ENCODE measurements at places on chromosomes 3 and 15. TPM values are rescaled to one million over a fixed set of nuclear protein-coding genes. Genes with fewer than 3 reads are reported as not detected.

- no peak overlapping the region for H3K27ac ChIP-seq
- H3K36me3 ChIP-seq = no peaks in the 10 kb centered on the region
- DNase-seq = no peak
- H3K27me3 ChIP-seq = no peaks in the 10 kb centered on the region
Observed at GRCh38 chr3:55172913-55173312, 245.1 kb upstream of the LRTM1 start.

DNA sequence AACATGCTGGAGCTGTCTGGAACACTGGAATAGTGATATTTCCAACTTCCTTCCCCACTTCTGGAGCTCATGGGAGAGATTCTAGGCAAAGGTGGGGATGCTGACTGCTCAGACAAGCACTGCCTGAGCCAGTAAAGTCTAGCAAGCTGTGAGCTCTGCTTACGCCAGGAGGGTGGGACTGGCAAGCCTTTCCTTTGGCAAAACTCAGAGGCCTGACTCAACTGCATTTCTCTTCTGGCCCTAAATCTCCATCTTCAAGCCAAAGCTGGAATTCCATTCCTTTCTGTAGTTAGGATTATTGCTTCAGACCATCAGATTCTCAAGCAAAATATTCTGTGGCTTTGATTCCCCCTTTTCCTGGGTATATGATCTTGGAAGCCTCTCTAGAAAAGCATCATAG, 20.3 kb upstream of the EPB42 start:
- DNase-seq = no peak

GRCh38 chr15:31964586-31965307, 65.6 kb upstream of the CHRNA7 start:
- H3K27me3 ChIP-seq = peaks cover 10% of the 10 kb centered on the region
- no peak overlapping the region for H3K4me3 ChIP-seq
- no peaks in the 10 kb centered on the region for H3K4me1 ChIP-seq
- DNase-seq = peak; percentile 23
- H3K36me3 ChIP-seq = no peaks in the 10 kb centered on the region

DNA sequence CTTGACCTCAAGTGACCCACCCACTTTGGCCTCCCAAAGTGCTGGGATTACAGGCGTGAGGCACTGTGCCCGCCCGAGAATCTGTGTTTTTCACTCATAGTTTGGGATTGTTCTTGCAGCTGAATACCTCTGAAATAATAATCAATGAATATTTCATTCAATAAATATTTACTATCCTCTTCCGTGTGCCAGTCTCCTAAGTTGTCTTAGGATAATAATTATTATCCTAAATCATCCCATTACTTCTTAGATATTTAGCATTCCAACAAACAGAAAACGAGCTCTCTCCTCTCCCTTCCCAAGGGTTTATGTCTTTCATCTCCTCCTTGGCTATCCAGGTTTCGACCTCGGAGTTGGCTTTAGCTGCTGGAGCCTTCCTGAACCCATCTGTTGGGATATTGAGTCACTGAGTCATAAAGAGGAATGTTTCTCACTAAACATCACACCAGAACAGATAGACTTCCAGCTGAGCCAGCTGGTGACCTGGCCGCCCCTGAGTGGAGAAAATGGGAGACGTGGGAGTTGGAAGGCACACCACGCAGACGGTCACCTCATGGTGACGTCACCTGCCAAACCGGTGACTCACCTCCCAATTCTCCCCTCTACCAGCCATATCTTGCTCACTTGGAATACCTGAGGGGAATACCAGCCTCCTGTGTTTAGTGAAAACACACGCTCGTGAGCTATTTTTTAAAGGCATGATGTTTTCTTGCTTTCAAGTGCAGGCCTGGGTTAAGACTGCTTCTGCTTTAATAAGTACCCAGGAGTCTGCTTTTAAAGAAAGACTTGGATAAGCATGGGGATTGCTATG, 43.9 kb downstream of the BHLHE40 start:
- H3K4me1 ChIP-seq = peaks cover 69% of the 10 kb centered on the region
- peak overlapping the region; percentile 93 for H3K27ac ChIP-seq
- peak; percentile 67 for DNase-seq
- no peaks in the 10 kb centered on the region for H3K27me3 ChIP-seq

DNA sequence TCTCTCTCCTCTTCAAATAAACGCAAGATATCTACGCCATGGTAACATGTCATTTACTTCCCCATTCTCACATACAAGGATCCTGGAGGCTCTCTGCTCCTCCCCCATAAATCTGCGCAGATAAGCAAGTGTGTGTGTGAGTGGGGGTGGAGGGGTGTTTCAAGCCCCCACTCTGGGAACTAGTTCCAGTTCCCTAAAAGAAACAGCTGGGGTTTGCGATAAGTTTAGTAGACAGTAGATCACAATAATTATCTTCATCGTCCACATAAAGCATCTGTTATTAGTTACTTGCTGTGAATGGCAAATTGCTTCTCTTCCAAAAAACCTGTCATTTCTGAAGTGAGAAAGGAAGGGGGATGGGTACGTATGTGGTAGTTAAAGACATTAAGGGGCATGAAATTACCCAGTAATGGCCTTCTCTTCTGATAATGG, 79.8 kb downstream of the RBPMS2 start:
- H3K27me3 ChIP-seq = no peaks in the 10 kb centered on the region
- peaks cover 35% of the 10 kb centered on the region for H3K36me3 ChIP-seq
- H3K4me1 ChIP-seq = peaks cover 40% of the 10 kb centered on the region
- H3K27ac ChIP-seq = no peak overlapping the region
- no peak for DNase-seq

DNA sequence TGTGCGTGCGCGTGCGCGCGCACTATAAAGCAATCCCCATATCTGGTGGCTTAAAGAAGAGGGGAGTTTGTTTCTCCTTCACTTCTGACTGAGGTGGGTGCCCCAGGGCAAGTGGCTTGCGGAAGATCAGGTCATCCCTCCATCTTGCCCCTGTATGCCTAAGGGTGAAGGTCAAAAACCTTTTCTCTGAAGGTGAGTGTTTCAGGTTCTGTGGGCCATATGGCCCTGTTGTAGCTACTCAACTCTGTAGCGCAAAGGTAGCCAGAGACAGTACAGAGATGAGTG, 5.5 kb downstream of the ABTB1 start:
- H3K36me3 ChIP-seq = peaks cover 2% of the 10 kb centered on the region
- no peak overlapping the region for H3K4me3 ChIP-seq
- H3K4me1 ChIP-seq = peaks cover 12% of the 10 kb centered on the region
- no peaks in the 10 kb centered on the region for H3K27me3 ChIP-seq
- no peak overlapping the region for H3K27ac ChIP-seq

DNA sequence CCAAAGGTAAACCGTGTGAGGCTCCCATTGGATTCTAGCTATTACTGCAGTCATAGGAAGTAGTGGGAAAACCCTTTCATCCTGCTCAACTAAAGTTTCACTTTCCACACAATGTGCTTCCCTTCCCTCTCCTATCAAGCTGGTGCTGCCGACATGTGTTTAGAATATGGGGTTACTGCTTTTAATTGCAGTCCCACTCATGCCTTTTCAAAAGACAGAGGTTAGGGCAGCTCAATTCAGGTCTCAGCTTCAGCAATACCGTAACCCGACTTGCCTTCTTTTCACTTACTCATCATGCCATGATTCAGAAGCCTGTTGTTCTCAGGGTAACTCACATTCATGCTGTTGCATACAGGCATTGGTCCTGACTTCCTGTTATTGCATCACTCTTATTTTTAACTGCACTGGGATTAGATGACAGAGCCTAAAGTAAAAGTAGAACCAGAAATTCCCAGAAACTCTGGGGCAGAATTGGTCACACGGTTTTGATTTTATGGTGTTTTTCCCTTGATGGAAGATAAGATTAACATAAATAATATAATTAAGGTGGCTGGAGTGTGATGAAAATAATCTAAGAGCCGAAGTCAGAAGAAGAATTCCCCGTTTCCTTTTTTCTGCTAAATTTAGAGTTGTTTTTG, 45.7 kb downstream of the C2CD4B start:
- H3K27ac ChIP-seq = peak overlapping the region; percentile 81
- H3K36me3 ChIP-seq = no peaks in the 10 kb centered on the region
- H3K4me3 ChIP-seq = peak overlapping the region; percentile 11
- H3K27me3 ChIP-seq = no peaks in the 10 kb centered on the region

DNA sequence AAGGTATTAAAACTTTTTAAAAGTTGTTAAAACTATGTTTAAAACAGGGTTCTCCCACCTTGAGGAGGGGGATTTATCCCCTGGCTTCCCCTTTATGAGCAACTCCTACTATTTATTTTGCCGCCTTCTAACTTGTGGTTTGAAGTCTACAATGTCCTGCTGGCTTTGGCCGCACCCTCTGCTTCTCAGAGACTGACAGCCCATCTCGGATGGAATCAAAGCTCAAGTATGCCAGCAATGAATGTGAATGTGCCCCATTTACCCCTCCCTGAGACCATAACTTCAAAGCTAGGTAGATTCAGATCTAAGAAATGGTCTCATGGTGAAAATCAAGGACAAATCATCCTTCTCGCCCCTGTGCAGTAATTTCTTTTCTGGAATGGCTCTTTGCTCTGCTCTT, 10.3 kb downstream of the ZBTB38 start:
- H3K27ac ChIP-seq = no peak overlapping the region
- no peaks in the 10 kb centered on the region for H3K27me3 ChIP-seq
- peaks cover 16% of the 10 kb centered on the region for H3K4me1 ChIP-seq
- DNase-seq = no peak
- H3K36me3 ChIP-seq = no peaks in the 10 kb centered on the region

GRCh38 chr3:54891540-54891897, 36.3 kb downstream of the LRTM1 start:
- H3K27me3 ChIP-seq = no peaks in the 10 kb centered on the region
- H3K36me3 ChIP-seq = no peaks in the 10 kb centered on the region
- DNase-seq = no peak
- H3K27ac ChIP-seq = no peak overlapping the region
- H3K4me3 ChIP-seq = no peak overlapping the region
- no peaks in the 10 kb centered on the region for H3K4me1 ChIP-seq

GRCh38 chr3:168431491-168431890, 335.8 kb upstream of the GOLIM4 start:
- H3K36me3 ChIP-seq = no peaks in the 10 kb centered on the region
- H3K4me1 ChIP-seq = no peaks in the 10 kb centered on the region
- DNase-seq = no peak
- no peak overlapping the region for H3K27ac ChIP-seq

DNA sequence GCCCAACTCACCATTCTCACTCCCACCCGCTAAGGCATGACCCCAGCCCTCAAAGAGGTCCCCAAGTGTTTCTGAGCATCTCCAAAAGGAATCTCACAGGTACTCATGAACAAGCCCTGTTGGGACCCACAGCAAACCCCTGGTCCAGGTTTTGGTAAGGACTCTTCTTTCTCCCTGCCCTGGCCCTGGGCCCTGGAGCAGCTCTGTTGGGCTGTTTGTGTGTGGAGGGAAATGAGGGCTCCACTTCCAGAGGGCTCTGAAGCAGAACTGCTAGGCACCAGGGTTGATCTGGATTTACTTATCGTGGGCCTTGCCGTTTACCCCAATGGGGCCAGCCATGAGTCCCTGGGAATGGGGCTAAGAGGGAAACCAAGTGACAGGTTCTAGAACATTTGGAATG, 92.9 kb downstream of the TLE3 start:
- H3K4me3 ChIP-seq = no peak overlapping the region
- no peaks in the 10 kb centered on the region for H3K36me3 ChIP-seq
- no peaks in the 10 kb centered on the region for H3K4me1 ChIP-seq
- DNase-seq = no peak

GRCh38 chr3:10137178-10137577, 4.4 kb upstream of the VHL start:
- H3K27me3 ChIP-seq = no peaks in the 10 kb centered on the region
- DNase-seq = no peak
- H3K4me1 ChIP-seq = peaks cover 7% of the 10 kb centered on the region
- H3K4me3 ChIP-seq = no peak overlapping the region
- no peak overlapping the region for H3K27ac ChIP-seq

DNA sequence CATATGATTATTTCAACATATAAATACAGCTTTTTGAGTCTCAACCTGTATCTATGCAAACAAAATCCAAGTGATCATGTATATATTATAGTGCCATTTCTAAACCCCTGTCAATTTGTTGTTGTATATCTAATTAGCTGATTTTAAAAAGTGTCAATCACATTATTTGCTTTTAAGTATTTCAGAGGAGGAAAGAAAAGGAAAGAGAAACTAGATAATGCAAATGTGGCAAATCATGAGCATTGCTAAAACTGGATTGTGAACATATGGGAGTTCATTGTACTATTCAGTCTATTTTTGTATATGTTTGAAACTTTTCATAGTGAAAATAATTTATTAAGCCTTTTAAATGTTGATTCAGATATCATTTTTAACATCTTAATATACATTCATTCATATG, 190.7 kb downstream of the ZIC4 start:
- no peak for DNase-seq
- H3K36me3 ChIP-seq = no peaks in the 10 kb centered on the region
- no peak overlapping the region for H3K27ac ChIP-seq
- no peaks in the 10 kb centered on the region for H3K4me1 ChIP-seq
- no peaks in the 10 kb centered on the region for H3K27me3 ChIP-seq

DNA sequence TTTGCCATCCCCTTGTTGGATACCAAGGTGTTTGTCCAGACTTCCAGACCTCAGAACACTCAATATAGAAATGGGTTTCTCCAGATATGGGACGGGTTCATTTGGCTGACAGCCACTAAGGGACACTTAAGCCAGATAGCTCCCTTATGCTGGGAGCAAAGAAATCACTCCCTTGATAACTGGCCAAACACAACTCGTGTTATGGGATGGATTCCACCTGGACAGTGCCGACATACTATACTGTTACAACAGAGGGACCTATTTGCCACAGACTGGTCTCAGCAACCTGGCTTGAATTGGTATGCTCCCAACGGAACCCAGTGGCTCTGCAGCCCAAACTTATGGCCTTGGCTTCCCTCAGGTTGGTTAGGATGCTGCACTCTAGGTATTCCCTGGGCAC, 114.0 kb upstream of the PLCL2 start:
- no peak for DNase-seq
- H3K27ac ChIP-seq = no peak overlapping the region
- no peak overlapping the region for H3K4me3 ChIP-seq
- H3K27me3 ChIP-seq = peaks cover 8% of the 10 kb centered on the region

- no peak for DNase-seq
- H3K36me3 ChIP-seq = peaks cover 27% of the 10 kb centered on the region
- peaks cover 26% of the 10 kb centered on the region for H3K4me1 ChIP-seq
- H3K4me3 ChIP-seq = no peak overlapping the region
- peaks cover 2% of the 10 kb centered on the region for H3K27me3 ChIP-seq
- H3K27ac ChIP-seq = no peak overlapping the region
Observed at GRCh38 chr3:36875397-36875796, 69.5 kb downstream of the TRANK1 start.

DNA sequence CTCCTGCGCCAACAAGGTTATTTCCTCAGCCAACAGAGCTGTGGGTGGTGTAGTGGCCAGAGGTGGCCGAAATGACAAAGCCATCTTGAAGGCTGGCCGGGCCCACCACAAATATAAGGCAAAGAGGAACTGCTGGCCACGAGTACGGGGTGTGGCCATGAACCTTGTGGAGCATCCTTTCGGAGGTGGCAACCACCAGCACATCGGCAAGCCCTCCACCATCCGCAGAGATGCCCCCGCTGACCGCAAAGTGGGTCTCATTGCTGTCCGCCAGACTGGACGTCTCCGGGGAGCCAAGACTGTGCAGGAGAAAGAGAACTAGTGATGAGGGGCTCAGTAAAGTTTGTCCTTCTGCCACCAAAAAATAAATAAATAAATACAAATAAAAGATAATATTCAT, 481.4 kb upstream of the NAALADL2 start:
- no peaks in the 10 kb centered on the region for H3K27me3 ChIP-seq
- DNase-seq = no peak
- H3K4me3 ChIP-seq = no peak overlapping the region
- no peaks in the 10 kb centered on the region for H3K4me1 ChIP-seq
- no peaks in the 10 kb centered on the region for H3K36me3 ChIP-seq

The SLC12A8 gene
- total RNA-seq = 1.1 TPM

The MFAP1 gene
- 51.3 TPM for total RNA-seq

The TTBK2 gene
- 11.3 TPM for total RNA-seq

The SLC51A gene
- not detected for total RNA-seq

The ARHGEF3 gene
- total RNA-seq = 54.4 TPM

The KBTBD8 gene
- total RNA-seq = 16.8 TPM

The FBN1 gene
- 1.0 TPM for total RNA-seq

All from activated CD4-positive, alpha-beta T cell treated with anti-CD3 and anti-CD28 coated beads, Interleukin-2, amount 10 ng/mL, durations not matched to agents 24 days and 14 days (primary cell).